Aorta (tissue), 5 donors: ENCODE measurements at places on chromosomes 4 and X. TPM values are rescaled to one million over a fixed set of nuclear protein-coding genes. Genes with fewer than 3 reads are reported as not detected.

DNA sequence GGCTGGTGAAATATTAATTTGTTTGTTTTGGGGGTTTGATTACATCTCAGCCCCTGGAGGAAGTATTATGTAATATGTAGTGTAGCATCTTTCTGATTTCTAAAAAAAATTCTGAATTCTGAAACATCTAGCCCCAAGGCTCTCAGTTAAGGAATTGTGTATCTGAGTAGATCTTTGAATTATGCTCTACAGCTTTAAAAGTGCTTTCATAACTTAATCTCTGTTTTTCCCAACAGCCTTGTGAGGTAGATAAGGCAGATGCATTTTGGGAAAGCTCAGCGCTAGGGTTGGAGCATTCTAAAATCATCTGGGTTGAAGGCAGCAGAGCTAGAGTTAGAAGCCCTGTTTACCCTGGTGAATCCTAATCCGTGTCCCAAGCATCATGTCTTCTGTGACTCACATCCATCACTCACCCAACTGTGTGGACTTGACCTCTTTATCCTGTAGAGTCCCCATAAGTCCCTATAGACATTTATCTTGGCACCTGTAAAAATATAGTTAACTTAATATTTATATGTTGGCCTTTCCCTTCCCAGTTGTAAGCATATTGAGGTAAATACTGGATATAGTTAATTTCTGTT, 49.8 kb downstream of the FNIP2 start:
- no peak overlapping the region for H3K27ac ChIP-seq
- H3K36me3 ChIP-seq: no peaks in the 10 kb centered on the region
- no peak overlapping the region for H3K4me3 ChIP-seq
- no peak for DNase-seq
- H3K27me3 ChIP-seq: no peaks in the 10 kb centered on the region

- H3K4me1 ChIP-seq: peaks cover 5% of the 10 kb centered on the region
- no peaks in the 10 kb centered on the region for H3K36me3 ChIP-seq
- no peak overlapping the region for H3K27ac ChIP-seq
Observed at GRCh38 chr4:38752372-38752940, 30.3 kb downstream of the TLR10 start.

DNA sequence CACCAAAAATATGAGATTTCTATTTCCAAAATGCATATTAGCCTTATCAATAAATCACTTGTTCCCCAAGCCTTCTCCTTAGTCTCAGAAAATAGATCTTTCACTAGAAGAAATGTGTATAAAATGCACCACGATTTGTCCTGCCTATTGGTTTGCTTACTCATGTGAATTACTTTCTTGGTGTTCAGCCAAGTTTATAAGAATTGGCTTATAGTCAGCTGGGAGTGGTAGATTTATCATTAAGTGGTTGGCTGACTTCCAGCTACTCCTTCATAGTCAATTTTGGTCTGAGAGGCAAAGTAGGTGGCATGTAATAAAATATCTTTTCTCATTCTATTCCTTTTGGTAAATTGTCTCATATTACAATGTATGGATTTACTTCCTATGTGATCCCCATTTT, 1.3 kb downstream of the SULT1E1 start:
- H3K4me3 ChIP-seq: no peak overlapping the region
- H3K27me3 ChIP-seq: no peaks in the 10 kb centered on the region
- DNase-seq: no peak
- H3K4me1 ChIP-seq: no peaks in the 10 kb centered on the region

The LAGE3 gene
- 8.3 TPM for total RNA-seq

- peaks cover 3% of the 10 kb centered on the region for H3K36me3 ChIP-seq
- no peak overlapping the region for H3K4me3 ChIP-seq
- H3K27me3 ChIP-seq: no peaks in the 10 kb centered on the region
- DNase-seq: no peak
Observed at GRCh38 chr4:2961811-2962441, 1.3 kb downstream of the NOP14 start.

DNA sequence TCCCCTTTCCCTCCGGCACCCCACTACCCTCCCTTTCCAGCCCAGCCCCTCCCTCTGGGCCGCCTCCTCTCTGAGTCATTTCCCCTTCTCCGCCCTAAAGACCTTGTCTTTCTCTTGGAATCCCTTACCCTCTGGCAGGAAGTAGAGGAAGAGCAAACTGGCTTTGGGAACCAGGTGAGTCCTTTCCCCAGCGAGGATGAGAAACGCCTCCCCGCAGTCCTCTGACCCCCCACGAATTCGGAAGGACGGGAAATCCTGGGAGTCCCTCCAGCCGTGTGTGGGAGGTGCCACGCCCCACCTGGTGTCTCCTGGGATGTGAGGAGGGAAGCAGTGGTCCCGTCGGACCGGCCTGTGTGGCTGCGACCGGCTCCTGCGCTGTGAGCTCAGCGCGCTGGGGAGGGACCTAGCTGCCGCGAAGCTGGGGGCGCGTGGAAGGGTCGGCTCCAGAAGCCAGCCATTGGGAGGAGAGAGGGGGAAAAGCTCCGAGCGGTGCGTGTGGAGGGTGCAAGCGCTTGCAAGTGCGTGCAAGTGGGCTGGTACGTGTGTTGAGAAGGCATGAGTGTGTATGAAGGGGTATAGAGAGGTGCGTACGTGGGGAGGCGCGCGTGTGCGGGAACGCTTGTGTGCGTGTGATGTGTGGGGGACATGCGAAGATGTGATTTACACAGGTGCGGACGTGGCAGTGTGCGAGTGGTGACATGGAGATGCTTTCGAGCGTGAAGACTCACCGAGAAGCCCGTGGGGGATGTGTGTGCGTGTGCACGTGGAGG, 46.3 kb downstream of the TEX13B start:
- H3K27ac ChIP-seq: no peak overlapping the region
- no peak overlapping the region for H3K4me3 ChIP-seq
- no peaks in the 10 kb centered on the region for H3K36me3 ChIP-seq
- DNase-seq: no peak
- H3K27me3 ChIP-seq: no peaks in the 10 kb centered on the region

The FAM184B gene
- not detected for total RNA-seq

The TMPRSS11D gene
- total RNA-seq: not detected

GRCh38 chrX:66731398-66731797, 92.5 kb upstream of the EDA2R start:
- H3K4me3 ChIP-seq: no peak overlapping the region
- H3K36me3 ChIP-seq: no peaks in the 10 kb centered on the region
- H3K4me1 ChIP-seq: no peaks in the 10 kb centered on the region
- H3K27ac ChIP-seq: no peak overlapping the region

The PIR gene
- 11.5 TPM for total RNA-seq

DNA sequence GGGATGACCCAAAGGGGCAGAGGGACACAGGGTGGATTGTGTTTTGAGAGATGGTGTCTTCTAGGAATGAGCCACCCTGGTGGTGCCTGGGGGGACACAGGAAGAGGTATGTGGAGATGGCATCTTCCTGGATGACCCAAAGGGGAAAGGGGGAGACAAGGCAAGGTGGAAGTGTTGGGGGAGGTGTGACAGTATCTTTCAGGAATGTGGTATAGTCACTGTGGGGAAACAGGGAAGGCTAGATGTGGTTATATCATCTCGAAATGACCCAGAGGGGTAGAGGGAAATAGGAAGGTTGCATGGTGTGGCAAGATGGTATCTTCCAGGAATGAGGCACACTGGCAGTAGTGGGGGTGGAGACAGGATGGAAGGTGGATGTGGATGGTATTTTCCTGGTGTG, 62.9 kb downstream of the MAOA start:
- no peaks in the 10 kb centered on the region for H3K4me1 ChIP-seq
- DNase-seq: no peak
- H3K36me3 ChIP-seq: peaks cover 4% of the 10 kb centered on the region
- no peak overlapping the region for H3K27ac ChIP-seq
- H3K27me3 ChIP-seq: no peaks in the 10 kb centered on the region

DNA sequence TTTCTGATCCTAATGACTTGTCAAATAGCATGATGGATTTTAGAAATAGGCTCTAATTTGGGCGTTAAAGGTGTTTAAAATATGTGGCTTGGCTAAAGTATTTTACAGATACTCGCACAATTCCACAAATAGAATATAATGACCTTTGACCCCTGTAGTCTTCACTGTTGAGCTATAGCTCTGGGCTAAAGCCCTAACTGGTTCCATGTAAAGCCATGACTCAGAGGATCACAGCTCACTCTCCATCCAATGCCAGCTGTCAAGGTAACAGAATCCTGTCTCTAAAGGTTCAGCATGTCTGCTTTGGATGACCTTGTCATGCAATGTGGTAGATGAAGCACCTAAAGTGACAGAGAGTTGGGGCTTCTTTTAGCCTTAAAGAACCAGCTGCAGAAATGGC, 42.5 kb downstream of the TLR10 start:
- H3K27ac ChIP-seq: no peak overlapping the region
- no peak for DNase-seq
- H3K27me3 ChIP-seq: peaks cover 1% of the 10 kb centered on the region
- no peak overlapping the region for H3K4me3 ChIP-seq
- no peaks in the 10 kb centered on the region for H3K36me3 ChIP-seq
